ENCODE measurements at places on chromosomes 16 and 17.

DNA sequence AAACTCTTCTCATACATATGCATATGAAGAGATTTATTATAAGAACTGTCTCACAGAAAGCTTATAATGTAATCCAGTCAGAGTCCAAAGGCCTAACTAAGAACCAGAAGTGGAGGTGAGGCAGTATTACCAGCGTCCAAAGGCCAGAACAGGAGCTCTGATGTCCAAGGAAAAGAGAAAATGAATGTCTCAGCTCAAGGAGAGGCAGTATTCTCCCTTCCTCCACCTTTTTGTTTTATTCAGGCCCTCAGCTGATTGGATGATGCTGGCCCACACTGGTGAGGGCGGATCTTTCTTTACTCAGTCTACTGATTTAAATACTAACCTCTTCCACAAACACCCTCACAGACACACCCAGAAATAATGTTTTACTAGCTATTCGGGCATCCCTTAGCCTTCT lies 43.4 kb downstream of the FBXL20 start:
- DNase-seq, result no peak

DNA sequence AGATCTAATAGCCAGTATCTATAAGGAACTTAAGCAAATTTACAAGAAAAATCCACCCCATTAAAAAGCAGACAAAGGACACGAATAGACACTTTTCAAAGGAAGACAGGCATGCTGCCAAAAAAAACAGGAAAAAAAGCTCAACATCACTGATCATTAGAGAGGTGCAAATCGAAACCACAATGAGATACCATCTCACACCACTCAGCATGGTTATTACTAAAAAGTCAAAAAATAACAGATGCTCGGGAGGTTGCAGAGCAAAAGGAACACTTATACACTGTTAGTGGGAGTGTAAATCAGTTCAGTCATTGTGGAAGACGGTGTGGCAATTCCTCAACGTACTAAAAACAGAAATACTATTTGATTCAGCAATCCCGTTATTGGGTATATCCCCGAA lies 9.6 kb downstream of the STX8 start:
- no peak for DNase-seq

DNA sequence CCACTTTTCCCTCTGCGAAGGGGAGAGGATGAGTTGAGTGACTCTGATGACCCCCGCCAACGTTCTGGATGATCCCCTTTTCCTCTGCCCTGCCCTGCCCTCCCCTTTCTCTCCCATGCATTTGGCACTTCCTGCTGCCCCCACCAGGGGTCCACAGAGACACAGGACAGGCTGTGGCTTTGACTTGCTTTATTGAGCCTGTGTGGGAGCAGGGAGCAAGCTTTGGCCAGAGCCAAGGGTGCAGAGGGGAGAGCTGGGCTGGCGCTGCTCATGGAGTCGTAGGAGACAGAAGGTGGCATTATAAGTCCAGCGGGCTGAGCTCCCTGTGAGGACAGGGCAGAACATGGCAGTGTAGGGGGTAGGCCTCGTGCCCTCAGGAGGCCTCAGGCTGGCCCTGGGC lies 1.6 kb downstream of the PPY start:
- DNase-seq, result no peak

DNA sequence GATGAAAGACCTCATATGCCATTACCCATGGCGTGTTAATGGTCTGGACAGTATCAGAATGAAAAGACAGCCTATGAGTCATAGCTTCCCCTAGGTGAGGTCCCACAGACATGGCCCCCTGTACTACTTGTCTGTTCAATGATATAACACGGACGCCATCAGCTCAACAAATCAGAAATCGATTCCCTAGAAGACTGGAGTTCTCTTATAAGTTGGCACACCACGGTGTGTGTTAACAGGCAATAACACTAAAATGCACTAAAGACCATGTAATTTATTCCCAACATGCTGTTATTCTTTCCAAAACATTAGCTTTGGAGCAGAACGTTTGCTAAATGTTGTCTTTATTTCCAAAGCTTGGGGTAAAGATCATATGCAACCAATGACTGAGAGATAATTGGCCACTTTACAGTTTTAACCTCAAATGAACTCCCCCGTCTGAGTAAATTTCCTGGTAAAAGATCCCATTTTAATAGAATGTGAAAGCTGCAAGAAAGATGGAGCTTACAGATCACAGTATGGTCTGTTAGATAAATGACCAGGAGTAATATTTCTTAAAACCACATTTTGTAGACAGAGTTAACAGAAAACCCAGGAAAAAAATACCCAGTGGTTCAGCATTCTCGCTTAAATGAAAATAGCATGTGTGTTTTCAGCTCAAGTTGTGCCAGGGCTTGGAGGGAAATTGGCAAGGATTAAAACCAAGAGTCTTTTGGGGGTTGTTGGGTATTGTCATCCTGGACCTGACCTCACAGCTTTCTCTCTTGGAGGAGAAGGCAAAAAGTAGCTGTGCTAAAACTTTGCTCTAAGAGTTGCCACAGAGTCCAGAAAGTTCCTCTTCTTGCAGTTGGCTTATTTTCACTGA lies 65.9 kb downstream of the PCTP start:
- no peak for DNase-seq

- no peak for DNase-seq
These were observed 19.0 kb downstream of the IRF8 start for GRCh38 chr16:85917959-85918358.

GRCh38 chr17:82390860-82391435 lies 19.4 kb downstream of the UTS2R start:
- DNase-seq, result no peak

GRCh38 chr17:82866590-82867191 lies 26.9 kb upstream of the ZNF750 start:
- no peak for DNase-seq

GRCh38 chr16:281660-282255 lies 1.2 kb upstream of the PDIA2 start:
- no peak for DNase-seq

DNA sequence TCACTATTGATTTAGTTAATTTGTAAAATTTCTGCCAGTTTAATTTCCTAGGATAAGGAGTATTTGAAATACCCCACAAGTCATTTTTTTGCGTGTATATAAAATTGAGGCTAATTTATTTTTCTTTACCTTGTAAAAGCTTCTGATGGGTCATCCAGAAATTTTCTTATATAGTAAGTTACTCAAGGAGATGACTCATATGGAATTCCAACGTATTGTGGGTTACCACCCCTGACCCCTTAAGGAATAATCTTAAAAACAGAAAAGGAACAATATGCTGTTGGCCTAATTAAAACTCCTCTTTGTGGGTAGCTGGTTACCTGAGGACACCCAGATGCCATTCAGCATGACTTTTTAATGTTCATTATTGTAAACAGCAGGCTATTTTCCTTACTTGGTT lies 13.6 kb downstream of the HEATR6 start:
- DNase-seq, result no peak

GRCh38 chr17:45229681-45230409 lies 8.2 kb downstream of the FMNL1 start:
- no peak for DNase-seq

- no peak for DNase-seq
These were observed 160.4 kb downstream of the ABCA8 start for GRCh38 chr17:68794636-68795434.

GRCh38 chr16:50259334-50260205 lies 6.8 kb upstream of the ADCY7 start:
- DNase-seq, result no peak

DNA sequence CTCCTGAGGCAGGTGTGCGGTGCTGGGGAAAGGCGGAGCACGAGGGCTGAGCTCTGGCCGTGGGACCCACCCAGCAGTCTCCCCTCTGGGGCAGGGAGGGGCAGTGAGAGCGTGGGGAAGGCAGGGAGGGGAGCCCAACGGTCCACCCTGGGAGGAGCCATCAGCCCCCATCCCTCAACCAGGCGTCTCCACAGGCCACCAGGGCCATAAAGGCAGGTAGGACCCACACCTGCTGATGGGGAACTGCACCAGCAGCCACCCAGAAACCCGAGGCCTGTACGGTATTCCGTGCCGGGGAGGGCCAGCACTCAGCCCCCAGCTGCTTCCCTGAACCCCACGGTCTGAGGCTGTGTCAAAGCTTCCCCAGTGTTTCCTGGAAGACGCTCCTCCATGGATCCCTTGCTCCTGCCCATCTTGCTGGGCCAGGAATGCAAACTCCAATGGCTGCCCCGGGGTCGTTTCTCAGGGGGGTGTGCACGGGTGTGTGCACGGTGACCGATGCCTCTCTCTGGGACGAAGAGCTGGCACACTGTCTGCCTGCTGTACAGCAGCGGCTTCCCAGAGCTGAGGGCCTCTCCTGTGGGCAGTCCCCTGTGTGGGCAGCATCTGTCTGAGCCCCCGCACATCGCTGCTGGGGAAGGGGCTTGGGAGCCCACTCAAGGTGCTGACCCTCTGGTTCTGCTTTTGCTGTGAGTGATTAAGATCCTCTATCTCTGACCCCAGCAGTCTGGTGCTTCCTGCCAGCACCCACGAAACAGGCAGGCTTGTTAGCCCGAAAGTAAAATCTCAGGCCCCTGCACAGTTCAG lies 17.2 kb upstream of the METRNL start:
- no peak for DNase-seq

Data from stimulated activated CD8-positive, alpha-beta memory T cell treated with anti-CD3 and anti-CD28 coated beads, Interleukin-7, amount 100 ng/mL, for 4 hours (primary cell).